Activated CD8-positive, alpha-beta T cell treated with anti-CD3 and anti-CD28 coated beads for 36 hours (primary cell): ENCODE measurements at places on chromosomes 7 and 10. TPM values are rescaled to one million over a fixed set of nuclear protein-coding genes. Genes with fewer than 3 reads are reported as not detected.

DNA sequence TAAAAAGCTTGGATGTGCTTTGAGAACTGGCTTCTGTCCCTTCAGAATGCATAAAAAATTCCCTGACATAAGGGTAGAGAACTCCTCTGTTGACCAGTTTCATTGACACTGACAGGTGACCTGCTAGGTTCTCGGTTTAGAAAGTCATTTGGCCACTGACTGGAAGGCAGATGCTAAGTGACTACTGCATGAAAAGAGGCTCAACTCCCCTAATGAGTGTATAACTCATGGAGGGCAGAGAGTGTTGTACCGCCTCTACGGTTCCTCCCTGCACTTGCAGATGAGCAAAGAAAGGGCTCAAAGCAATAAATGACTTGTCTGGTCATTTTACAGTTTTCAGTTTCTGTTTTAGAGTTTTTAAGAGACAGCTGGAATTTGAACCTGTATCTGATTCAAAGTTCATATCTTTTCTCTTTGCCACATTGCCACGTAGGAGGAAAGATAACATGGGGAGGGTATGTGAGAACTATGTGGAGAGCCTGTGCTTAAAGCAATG, 2.9 kb upstream of the FGL2 start:
- peak; percentile 15 for DNase-seq

Gene UNCX
- total RNA-seq = not detected

Gene ASIC3
- 5.8 TPM for total RNA-seq

Gene LIPF
- total RNA-seq = not detected
